ENCODE measurements at places on chromosomes 5 and 9. TPM values are rescaled to one million over a fixed set of nuclear protein-coding genes. Genes with fewer than 3 reads are reported as not detected.

PCSK5 gene
- 18.7 TPM for total RNA-seq

NMUR2 gene
- total RNA-seq: 1.3 TPM

COL5A1 gene
- total RNA-seq: 205 TPM

TAF11L5 gene
- not detected for total RNA-seq

JAKMIP2 gene
- total RNA-seq: 0.73 TPM

DEPDC1B gene
- 1.3 TPM for total RNA-seq

UBE2R2 gene
- total RNA-seq: 37.5 TPM

TXNDC8 gene
- not detected for total RNA-seq

RNF183 gene
- total RNA-seq: not detected

SLC6A3 gene
- total RNA-seq: 4.3 TPM

TAF1L gene
- not detected for total RNA-seq
